Suppressor macrophage (primary cell): ENCODE measurements at places on chromosomes 5 and 9.

DNA sequence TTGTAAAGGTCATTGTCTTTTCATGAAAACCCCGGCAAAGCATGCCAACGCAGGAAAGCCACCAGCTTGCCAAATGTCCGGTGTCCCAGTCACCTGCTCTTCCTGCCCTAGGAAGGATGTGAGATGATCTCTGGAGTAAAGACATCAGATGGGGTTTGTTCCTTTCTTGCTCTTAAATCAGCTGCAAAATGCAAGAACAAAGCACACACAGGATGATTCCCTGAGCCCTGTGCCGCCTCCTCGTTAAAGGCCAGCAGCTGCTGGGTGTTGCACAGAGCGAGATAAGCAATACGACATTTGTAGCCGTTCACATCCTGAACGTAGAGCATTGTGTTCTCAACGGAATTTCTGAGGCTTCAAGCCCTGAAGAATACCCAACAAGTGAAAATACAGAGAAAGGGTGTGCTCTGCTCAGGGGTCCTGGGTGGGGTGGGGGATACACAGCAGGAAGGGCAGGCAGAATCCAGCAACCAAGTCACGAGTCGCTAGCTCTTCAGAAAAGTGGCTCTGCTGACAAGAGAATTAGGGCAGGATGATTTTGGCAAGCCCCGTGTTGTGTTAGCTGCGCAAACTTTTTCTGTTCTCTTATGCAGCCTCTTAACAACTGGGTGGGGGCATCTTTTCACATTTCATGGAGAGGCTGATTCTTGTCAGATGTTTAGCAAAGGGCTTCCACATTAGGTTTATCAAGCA lies 229.2 kb upstream of the MAP3K1 start:
- DNase-seq: no peak

DNA sequence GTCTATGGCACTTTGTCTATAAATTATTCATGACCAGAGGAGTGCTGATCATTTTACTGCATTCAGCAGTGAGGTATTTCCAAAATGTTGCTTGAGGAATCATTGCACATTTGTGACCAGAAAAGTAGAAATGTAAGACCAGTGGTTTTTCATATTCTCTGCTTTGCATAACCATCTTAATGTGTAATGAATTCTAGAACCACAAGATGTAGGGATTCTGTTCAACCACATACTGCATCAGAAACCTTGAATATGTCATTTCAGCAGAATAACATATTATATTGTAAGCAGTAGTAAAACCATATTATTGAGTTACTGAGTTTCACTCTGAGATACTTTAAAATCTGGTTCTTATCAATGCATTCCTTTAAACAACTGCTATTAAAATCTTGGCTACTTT lies 1243.4 kb downstream of the MAT2B start:
- DNase-seq: no peak

GRCh38 chr5:67857502-67857901 lies 358.1 kb upstream of the PIK3R1 start:
- DNase-seq: peak; percentile 22

GRCh38 chr5:72621576-72621975 lies 114.4 kb upstream of the ZNF366 start:
- no peak for DNase-seq

GRCh38 chr5:135015942-135016341 lies 18.1 kb downstream of the PITX1 start:
- DNase-seq: no peak

- peak; percentile 94 for DNase-seq
Measured at GRCh38 chr9:34612788-34613390, 992 bp upstream of the RPP25L start.

DNA sequence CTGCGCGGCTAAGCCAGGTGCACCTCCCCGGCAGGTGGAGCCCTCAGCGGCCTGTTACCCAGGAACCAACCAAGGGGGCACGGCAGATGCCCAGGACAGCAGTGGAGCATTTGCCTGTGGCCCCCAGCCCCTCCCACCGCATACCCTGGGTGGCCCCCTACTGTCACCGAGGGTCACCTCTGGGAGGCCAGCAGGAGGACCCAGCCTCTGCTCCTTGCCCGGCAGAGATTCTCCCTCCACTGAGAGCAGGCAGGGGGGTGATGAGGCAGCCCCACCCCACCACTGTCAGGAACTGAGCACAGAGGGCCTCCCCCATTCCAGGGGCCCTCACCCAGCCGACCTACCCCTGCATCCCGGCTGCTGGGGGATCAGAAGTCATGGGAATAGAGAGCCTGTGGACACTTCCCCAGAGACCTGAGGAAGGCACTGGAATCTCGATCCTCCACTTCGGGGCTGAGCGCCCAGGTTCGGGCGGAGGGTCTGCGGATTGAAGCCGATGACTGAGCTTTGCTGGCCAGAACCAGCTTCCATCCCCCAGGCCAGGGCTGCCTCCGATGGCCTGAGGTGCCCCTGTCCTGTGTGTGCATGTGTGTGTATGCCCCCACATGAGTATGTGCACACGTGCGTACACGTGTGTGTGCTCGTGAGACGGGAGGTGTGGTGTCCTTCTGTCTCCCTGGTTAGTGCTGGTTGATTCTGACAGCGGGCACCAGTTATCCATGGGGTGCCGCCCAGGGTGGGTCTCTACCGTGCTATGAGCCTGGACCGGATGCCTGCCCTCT lies at the start of gene QRFP:
TSS of gene QRFP (minus strand) at position 580 of the 782 bp plus-strand sequence. CDS start 2,974 bp downstream, outside the sequence.
- DNase-seq: no peak

- DNase-seq: no peak
Measured at GRCh38 chr5:72006361-72006760, 100.9 kb upstream of the MAP1B start.

DNA sequence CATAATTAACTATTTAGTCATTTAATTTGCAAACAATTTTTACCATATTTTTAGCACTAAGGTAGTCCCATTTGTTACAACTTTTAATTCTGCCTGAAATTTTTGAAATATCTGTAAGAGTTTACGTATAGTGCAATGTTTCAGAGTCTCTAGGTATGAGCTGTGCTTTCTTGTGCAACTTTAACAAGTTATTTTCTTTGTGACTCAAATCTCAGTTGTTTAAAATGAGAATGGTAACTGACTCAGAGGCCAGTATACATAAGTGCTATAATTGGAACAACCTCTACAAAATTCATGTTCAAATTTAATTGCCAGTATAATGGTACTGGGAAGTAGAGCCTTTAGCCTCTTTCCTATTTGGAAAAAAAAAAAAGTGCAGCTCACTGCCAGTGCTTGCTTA lies 14.2 kb upstream of the ZNF883 start:
- DNase-seq: no peak

DNA sequence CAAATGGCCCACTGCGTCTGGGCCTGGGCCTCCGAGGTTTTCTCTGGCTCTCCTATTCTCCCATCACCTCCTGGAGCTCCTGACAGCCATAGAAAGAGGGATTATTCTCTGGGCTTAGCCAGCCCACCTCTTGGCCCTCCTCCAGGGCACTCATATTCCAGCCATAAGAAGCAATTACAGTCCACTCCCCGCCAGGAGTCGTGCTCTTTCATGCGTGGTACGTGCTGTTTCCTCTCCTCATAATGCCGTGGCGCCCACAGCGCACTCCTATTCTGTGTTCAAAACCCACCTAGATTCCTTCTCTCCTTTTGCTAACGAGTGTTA lies 240.8 kb upstream of the ZNF462 start:
- DNase-seq: no peak

DNA sequence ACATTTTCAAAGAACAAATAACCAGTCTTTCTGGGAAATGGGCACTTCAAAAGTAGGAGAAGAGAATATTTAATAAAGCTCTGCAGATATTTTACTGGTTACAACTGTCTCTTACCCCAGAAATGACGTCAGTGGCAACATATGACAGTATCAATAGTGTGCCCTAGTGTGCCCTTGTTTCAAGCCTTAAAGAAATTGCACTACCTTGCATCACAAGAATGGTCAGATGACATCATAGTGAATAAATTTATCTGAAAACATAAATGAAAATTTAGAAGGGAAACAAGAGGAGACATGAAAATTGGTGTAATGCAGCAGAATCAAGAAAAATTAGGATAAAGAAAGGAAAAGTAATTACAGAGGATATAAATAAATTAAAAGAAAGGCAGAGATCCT lies 176.7 kb downstream of the GNAQ start:
- peak; percentile 32 for DNase-seq

- DNase-seq: no peak
Measured at GRCh38 chr5:83891261-83891660, 170.6 kb upstream of the HAPLN1 start.

- no peak for DNase-seq
Measured at GRCh38 chr9:698276-698675, 143.2 kb upstream of the DMRT1 start.

GRCh38 chr5:74094096-74094781 lies 468.2 kb downstream of the ARHGEF28 start:
- DNase-seq: no peak

GRCh38 chr5:110082863-110083262 lies 393.1 kb downstream of the MAN2A1 start:
- no peak for DNase-seq

GRCh38 chr5:179271821-179272325 lies 73.4 kb downstream of the ADAMTS2 start:
- no peak for DNase-seq

DNA sequence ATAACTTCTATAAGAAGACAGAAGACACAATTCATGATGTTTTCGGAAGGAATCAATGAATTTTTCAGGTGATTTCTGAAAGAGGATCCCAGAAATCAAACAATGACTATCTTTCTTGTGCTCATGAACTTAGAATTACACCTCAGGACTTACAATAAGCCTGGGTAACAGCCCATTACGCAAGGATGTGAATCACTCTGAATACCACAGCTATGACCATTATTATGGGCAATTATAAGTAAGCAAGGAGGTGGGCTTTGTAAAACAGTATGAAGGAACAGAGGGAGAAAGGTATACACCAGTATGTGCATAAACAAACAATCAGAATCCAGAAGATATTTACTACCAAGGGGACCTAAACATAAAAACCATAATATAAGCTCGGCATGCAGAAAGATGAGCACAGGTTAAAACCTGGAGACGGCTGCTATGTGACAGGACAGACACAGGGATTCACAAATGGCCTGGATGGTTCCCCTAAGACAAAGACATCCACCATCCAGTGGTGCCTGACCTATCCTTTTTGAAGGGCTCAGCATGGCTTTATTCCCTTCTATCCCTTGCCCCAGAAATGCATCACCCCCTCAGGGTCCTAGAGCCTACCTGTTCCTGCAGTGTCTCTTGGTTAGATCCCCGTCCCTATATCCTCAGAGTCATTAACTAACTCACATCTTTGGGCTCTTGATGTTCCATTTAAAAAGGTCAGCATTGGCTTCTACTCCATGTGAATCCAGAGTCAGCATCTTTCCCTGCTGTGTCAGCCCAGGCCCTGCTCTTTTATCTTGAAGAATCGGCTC lies 21.8 kb upstream of the PPP2CA start:
- peak; percentile 35 for DNase-seq

DNA sequence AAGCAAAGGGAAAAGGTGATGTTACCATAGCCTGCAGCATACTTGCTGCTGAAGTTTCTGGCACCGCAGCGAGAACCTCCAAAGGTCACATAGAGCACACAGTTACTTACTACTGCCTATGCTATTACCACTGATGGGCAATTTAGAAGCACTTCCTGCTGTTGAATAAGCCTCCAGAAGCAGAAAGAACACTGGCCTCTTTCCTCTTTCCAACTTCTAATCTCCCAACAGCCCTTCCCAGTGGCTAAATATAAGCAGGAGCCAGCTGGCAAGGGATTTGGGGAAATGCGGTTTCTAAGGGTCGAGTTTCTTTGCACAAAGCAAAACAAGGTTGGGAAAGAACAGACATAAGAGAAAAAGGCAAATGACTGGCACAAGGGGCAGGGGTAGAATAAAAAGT lies 669.2 kb upstream of the ACO1 start:
- DNase-seq: no peak

DNA sequence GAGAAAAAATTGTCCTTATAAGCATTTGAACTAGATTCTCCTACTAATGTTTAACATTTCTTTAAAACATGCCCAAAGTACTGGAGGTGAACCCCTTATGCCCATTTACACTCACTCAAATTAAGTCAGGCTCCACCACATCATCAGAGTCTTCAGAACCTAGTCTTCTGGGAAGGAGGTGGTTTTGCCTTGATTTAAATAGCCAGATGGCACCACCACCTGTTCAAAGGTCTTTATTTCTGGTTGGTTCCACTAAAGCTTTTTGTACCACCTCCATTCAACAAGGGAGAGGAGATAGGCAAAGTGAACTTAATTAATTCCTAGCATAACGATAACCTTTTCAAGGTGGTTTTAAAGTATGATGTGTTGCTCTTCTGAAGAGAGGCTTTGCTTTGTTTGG lies 189.5 kb downstream of the SLF1 start:
- no peak for DNase-seq

GRCh38 chr9:13149454-13149853 lies 130.0 kb downstream of the MPDZ start:
- DNase-seq: no peak

- no peak for DNase-seq
Measured at GRCh38 chr5:115869256-115869795, 27.6 kb downstream of the AP3S1 start.

GRCh38 chr5:2744485-2744884 lies 7.0 kb downstream of the IRX2 start:
- no peak for DNase-seq

- no peak for DNase-seq
Measured at GRCh38 chr9:116430849-116431248, 256.3 kb upstream of the TRIM32 start.

- peak; percentile 82 for DNase-seq
Measured at GRCh38 chr9:89593727-89594427, 10.9 kb upstream of the GADD45G start.

DNA sequence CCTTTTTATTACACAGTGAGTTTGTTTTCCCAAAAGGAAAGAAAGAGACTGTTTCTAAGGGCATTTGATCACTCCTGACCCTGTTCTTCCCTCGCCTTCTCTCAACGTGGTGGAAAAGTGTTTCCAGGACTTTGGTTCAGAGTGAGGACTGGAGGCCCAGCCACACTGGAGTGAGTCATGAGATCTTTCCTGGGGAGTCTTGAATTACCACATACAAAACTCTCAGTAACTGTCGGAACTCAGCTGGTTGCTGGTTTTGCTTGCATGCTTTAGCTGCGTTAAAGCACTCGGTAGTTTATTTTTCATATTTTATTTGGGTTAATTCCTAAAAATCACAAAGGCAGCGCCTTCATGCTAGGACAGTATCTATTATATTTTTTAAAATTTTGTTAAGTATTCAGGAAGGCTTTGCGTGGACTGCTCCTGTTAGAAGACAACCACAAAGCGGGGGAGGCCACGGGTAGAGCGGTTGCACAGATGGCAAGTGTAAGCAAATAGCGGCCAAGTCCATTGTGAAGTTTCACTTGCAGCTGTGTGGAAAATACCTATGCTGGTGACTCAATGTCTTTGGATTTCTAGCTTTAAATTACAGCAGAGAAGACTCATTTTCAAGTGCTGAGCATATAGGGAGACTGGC lies 77.7 kb downstream of the ARSB start:
- DNase-seq: peak; percentile 74

- DNase-seq: peak; percentile 95
Measured at GRCh38 chr5:136028782-136029742, at the start of gene TGFBI. TGFBI (plus strand) TSS chr5:136028988; CDS start chr5:136029056, 68 bp downstream.
